ENCODE measurements at places on chromosomes 6 and 20.

DNA sequence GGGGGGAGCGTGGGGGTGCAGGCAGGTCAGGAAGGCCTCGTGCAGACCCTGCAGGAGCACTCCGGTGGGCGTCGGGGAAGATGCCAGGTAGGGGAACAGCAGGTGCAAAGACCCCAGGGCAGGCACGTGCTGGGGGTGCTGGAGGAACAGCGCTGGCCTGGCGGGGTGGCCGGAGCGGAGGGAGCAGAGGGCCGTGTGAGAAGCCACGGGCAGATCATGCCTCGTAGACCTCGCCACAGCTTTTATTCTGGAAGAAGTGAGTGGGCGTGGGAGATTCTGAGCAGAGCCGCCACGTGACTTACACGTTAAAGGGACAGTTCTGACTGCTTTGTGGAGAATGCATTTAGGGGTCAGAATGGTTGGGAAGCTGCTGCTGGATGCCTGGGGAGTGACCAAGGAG, 9.3 kb downstream of the NTSR1 start:
- DNase-seq: no peak

DNA sequence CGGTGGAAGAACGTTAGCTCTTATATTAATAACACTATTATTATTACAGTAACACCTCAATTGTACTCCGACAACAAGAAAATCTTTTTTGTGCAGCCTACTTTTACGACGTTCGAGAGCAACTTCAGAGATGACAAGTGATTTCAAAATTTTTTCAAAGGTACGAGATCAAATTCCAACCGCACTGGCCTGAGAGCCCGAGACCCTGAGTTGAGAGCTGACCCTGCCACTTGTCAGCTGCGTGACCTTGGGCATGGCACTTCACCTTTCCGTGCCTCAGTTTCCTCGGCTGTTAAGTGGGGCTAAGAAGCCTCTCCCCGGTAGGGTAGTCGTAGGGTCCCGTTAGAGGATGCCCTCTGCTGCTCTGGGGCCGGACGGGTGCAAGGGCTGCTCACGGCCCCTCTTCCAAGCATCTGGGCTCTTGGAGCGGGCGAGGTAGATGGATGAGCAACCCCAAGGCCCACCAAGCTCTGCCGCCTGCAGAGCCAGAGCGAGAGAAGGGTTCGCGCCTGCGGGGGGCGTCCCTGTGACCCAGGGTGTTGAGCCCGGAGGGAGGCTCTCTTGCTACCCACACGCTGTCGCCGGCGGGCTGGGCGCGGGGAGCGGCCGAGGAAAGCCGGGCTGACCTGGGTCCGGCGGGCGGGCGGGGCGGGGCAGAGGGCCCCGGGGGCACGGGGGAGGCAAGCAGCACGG, 510 bp downstream of the NDRG3 start:
- DNase-seq: no peak

DNA sequence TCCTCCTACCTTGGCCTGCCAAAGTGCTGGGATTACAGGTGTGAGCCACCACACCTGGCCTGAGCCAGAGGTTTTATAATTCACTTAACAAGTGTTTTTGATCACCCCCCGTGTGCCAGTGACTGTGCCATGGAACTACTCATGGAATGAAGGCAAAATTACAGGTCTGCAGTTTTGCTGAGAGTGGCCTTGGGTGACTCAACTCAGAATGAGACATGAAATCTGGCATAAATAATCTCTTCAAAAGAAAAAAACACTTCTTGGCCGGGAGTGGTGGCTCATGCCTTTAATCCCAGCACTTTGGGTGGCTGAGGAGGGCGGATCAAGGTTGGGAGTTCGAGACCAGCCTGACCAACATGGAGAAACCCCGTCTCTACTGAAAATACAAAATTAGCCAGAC, 166.9 kb upstream of the SALL4 start:
- DNase-seq: no peak

DNA sequence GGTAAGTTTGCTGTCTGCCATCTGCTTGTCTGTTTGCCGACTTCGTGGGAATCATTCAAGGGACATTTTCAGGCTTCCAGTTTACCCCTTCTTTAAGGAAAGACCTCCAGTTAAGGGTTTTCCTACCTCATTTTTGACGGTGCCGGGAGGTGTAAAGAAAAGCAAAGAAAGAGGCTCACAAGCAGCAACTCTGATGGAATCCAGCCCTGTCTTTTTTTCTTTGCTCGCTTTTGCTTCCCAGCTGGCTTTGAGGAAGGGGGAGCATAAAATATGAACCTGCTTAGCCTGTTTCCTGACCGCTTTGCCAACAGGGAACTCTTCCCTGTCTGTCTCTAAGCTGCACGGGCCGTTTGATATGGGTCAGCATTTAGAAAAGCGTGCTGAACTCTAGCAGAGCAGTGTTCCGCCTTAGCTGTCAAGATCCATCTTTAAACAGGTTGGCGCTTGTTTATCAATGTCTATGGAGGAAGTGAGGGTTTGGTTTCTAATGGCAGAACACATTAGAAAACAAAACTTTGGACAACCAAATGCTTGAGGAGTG, 13.8 kb downstream of the SYTL3 start:
- DNase-seq: no peak

DNA sequence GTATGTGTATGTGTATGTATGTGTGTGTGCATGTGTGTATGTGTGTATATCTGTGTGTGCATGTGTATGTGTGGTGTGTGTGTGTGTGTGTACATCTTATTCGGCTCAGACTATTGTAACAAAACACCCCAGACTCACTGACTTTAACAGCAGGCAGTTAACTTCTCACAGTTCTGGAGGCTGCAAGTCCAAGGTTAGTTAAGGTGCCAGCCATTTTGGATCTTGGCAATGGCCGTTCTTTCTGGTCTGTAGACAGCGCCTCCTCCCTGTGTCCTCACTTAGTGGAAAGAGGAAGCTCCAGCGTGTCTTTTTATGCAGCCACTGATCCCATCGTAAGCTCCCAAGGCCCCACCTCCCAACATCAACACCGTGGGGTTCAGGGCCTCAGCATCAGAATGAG, 128.3 kb upstream of the THBS2 start:
- no peak for DNase-seq

- DNase-seq: no peak
Observed at GRCh38 chr20:57315976-57316480, 13.6 kb upstream of the SPO11 start.

DNA sequence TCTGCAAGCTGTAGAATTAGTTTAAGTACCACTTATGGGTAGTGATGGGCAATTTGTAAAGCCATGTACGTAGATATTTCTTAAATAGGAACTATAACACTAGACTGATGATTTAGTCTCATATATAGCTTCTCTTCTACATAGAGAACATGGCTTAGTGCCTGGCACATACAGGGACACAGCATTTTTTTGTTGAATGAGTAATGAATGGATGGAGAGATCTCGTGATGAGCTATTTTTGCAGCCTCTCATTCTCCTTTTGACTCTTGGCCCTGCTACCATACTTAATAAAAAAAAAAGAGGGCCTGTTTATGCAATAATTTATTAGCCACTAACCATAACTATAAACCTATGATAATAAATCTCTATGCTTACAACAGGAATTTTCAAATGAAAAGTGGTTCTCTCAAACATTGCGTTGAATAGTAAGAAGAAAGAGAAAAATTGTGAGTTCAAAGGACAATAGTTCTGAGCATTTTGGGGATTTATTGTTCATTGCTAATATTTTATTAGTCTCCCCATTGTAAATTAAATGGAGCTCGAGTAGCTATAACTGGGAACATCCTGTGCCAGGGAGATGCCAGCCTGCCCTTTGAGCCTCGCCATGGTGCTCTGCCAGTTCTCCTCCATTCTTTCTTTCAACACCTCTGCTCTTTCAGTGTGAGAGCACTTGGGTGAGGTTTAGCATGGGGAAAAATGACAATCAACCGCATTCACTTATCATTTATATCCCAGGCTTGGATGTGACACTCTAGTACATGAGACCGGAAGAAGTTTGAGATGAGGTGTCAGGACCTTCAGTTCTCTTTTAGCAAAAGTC, 14.7 kb upstream of the RCAN2 start:
- DNase-seq: no peak

DNA sequence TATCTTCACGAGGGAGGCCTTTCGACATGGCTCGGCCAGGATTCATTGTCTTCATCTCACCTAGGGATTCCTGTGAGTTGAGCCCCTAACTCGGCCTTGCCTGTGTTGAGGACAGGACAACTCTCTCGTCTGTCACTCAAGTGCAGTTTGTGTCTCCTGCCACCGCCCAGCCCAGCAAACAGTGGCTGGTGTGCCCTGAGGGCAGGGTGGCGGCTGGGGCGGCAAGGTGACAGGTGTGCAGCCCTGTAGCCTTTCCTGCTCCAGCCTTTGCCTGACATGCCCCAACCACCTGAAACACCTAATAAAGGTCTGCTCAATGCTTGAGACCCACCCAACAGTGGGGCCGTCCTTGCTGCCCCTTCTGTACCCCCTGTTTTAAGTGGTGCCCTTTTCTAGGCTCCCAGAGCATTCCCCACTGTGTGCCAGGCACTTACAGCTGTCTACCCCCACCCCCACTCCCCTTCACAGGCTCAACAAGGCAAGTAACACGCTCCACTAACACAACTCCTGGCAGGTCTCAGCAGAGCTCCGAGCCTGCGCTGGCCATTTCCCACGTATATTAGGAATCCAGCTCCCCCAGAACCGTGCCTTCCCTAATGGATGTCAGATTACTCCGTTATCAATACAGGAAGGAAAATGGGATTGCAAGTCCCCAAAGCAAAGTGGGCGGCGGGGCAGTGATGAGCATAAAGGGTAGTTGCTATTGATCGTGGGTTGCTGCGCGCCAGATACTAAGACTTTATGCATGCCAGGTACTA, 17.7 kb downstream of the GFRA4 start:
- no peak for DNase-seq

All from inflammatory macrophage treated with lipopolysaccharide for 1 hour (primary cell).